Kidney tubule cell (primary cell): ENCODE measurements at places on chromosomes 3 and 15.

- DNase-seq = no peak
These were observed 45.8 kb downstream of the DNAH1 start for GRCh38 chr3:52361898-52362297.

GRCh38 chr3:122770521-122771202, 23.0 kb downstream of the HSPBAP1 start:
- DNase-seq = no peak

- no peak for DNase-seq
These were observed 27.6 kb upstream of the NRROS start for GRCh38 chr3:196611761-196612483.

DNA sequence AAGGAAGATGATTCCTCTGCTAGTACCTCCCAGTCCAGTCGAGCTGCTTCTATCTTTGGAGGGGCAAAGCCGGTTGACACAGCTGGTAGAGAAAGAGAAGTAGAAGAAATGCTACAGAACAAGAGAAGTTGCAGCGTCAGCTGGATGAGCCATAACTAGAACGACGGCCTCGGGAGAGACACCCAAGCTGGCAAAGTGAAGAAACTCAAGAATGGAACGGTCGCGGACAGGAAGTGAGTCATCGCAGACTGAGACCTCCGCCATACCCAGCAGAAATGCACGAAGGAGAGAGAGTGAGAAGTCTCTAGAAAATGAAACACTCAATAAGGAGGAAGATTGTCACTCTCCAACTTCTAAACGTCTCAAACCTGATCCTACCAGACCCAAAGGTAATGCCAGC, 19.0 kb upstream of the PARP14 start:
- DNase-seq = no peak

- no peak for DNase-seq
These were observed 451.9 kb downstream of the FOXP1 start for GRCh38 chr3:71131375-71132314.

- DNase-seq = peak; percentile 91
These were observed 637.7 kb upstream of the TBL1XR1 start for GRCh38 chr3:177835008-177835407.

DNA sequence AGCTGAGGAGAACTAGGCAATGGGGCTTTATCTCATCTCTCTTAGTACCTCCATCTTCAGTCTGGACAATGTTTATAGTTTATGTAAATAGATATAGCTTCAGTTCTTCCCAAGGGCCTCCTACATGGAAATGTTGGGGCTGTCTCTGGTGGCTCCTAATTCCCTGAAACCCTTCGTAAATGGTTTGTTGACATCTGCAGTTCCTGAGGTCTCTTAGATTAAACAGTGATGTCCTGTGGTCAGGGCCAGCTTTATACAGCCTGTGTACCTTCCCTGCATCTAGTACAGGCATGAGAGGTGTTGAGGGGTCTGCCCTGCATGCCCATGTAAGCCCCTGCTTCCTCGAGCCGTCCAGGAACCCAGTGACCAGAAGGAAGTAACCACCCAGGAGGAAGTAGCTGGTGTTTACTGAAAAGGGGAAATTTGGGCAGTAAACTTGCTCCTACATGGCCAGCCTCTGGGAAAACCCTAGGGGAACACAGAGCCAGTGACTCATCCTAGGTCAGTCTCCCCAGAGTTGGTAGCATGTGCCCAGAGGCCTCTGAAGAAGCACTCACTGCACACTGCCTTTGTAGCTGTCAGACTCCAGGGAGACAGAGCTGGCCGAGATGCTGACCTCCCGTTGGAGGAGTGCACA, 4.7 kb upstream of the TBC1D2B start:
- peak; percentile 43 for DNase-seq

GRCh38 chr3:155960060-155960459, 89.6 kb downstream of the GMPS start:
- DNase-seq = no peak

DNA sequence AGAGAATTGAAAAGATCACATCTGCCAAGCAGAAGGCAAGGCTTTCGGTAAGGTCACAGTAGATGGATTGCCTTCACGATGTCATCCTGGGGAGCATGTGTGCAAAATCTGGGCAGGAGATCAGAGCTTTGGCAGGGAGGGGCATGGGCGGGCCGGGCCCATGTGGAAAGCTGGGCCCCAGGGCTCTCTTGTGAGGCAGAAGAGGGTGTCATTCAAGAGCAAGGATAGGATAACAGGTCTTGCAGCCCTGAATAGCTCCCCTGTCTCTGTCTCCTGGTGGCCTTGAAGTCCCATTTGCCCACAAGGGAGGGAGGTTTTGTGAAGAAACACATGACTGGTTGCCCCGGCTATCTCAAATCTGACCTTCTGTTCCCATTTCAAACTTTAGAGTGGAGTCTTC, 172.0 kb downstream of the OPA1 start:
- DNase-seq = no peak

GRCh38 chr3:55579496-55579895, 92.4 kb upstream of the WNT5A start:
- DNase-seq = no peak

DNA sequence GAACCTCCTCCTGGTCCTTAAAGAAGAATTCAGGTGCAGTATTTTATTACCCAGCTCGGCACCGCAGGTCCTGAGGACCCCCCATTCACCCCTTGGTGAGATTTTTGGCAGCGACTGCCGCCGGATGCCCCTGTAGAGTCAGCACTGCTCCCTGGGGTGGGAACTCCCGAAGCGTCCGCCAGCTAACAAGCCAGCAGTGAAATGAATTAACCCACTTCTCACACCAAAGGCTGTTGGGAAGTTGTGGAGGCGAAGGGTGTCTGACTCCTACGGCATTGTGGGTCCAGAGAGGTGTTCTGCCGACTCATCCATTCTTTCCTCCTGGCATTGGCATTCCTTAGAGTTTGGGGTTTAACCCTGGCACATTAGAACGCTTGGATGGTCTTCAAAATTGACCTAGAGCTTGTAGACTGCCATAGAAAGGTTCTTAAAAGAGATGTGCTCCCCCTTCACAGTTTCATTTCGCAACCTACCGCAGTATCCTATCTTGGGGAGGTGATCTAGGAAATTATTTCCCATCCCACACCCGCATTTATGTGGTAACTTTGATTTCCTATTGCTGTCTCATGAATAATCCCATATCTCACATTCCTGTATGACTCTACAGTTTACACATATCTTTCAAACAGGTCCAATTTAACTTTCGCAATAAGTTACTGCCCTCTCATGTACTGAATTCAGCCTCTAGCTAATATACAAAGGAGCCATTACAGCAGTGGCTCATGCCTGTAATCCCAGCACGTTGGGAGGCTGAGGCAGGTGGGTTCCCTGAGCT, 879 bp upstream of the EIF5A2 start:
- DNase-seq = peak; percentile 40

- DNase-seq = no peak
These were observed 521 bp downstream of the IL5RA start for GRCh38 chr3:3109407-3110298.

- peak; percentile 82 for DNase-seq
These were observed 22.1 kb downstream of the ACKR2 start for GRCh38 chr3:42831321-42831713.

- DNase-seq = peak; percentile 87
These were observed 5.0 kb downstream of the GATA2 start for GRCh38 chr3:128487813-128488635.

GRCh38 chr15:99909592-99910295, 176.5 kb upstream of the LYSMD4 start:
- peak; percentile 18 for DNase-seq

- no peak for DNase-seq
These were observed 23.1 kb downstream of the XXYLT1 start for GRCh38 chr3:195247863-195248189.

DNA sequence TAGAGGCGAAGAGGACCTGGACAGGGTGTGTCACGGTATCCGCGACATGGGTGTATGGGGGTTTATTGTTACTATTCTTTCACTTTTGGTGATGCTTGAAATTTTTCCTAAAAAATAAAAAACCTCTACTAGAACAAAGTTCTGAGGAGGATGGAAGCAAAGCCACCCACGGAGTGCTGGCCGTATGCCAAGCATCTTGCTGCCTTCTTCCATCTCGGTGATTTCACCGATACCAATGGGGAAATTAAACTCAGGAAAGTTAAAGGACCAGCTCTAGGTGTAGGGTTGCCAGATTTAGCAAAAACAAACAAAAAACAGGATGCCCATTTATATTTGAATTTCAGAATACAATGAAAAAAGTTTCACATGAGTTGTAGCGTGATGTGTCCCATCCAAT, 33.9 kb downstream of the SMAD6 start:
- no peak for DNase-seq

DNA sequence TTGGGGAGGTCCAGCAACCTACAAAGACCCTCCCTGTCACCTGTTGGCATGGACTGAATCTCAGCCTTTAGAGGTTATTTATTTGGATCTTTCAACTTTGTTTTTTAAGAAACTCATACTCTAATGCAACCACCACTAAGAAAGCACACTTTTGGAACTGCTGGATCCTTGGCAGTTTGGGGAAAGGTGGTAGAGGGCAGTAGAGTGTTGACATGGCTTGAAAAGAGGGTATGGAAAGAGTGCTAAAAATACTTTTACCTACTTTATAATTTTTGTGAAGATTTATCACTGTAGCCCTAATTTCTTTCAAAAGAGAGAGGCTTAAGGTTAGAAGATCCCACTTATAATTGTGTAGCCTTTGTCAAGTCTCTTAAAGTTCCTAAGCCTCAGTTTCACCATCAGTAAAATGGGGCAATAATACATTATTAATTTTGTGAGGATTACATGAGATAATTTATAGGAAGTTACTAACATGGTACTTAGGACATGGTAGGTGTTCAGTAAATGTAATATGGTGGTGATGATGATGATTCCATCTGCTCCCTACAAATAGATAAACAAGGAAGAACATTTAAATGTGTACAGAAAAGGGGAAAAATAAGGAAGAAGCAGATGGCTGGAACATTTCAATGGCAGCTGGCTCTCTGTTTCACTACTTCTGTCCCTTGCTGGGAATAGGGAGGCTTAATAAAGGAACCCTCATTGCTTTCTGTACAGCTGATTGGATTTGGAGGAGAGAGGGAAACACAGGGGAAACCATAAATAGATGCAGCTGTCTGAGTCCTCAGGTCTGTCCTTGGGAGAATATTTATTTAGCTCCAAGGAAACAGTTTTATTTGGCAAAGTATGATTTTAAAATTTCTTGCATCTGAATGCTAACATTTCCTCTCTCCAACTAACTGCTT, 208.4 kb upstream of the ADAMTS9 start:
- DNase-seq = no peak

GRCh38 chr15:52252781-52253180, 42.8 kb downstream of the MYO5C start:
- DNase-seq = peak; percentile 95

- DNase-seq = no peak
These were observed 40.7 kb downstream of the ATP2C1 start for GRCh38 chr3:130934442-130935089.

DNA sequence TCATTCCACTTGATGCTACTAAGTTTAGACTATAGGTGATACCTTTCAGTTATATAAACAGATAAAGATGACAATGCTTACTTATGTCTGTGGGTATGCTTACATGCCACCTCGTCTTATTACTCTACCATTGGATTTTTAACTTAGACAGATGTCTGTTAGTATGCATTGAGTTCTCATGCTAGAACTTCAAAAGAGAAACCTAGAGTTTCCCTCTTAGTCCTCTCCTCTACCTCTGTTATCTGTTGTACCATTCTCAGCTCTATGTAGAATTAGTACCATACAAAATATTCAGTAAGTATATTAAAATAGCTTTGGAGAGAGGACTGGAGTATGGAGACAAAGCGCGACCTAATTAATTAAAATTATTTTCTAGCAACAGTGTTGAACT, 111.3 kb downstream of the BBX start:
- DNase-seq = no peak

GRCh38 chr15:60790641-60791040, 311.7 kb upstream of the ICE2 start:
- no peak for DNase-seq

GRCh38 chr3:14647976-14648955, 3.3 kb upstream of the CCDC174 start:
- DNase-seq = peak; percentile 48

- no peak for DNase-seq
These were observed 10.1 kb downstream of the DHX36 start for GRCh38 chr3:154314152-154314551.

GRCh38 chr3:45440562-45440961, 52.2 kb downstream of the LARS2 start:
- DNase-seq = no peak

DNA sequence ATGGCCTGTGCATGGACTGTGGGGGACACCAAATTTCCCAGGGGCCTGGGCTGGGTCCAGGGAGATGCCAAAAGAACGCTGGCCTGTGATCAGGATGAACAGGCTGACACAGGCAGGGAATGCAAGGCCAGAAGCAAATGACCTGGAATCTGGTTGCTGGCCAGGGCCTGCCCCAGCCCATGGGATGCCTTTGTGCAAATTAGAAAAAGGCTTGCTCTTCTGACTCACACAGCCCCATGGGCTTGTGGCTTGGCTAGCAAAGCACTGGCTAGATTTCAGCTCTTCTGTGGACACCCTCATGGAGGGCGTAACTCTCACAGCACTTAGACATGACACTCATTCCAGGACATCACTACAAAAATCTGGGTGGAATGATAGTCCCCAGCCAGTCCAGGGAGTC, 356.0 kb downstream of the SHQ1 start:
- peak; percentile 89 for DNase-seq

GRCh38 chr3:192255839-192256238, 471.5 kb downstream of the FGF12 start:
- DNase-seq = no peak

- DNase-seq = no peak
These were observed 226.4 kb downstream of the OPA1 start for GRCh38 chr3:193819117-193820010.
